ENCODE measurements at places on chromosomes 12 and 14.

- DNase-seq = no peak
These were observed 1.8 kb downstream of the ALX1 start for GRCh38 chr12:85281636-85282312.

DNA sequence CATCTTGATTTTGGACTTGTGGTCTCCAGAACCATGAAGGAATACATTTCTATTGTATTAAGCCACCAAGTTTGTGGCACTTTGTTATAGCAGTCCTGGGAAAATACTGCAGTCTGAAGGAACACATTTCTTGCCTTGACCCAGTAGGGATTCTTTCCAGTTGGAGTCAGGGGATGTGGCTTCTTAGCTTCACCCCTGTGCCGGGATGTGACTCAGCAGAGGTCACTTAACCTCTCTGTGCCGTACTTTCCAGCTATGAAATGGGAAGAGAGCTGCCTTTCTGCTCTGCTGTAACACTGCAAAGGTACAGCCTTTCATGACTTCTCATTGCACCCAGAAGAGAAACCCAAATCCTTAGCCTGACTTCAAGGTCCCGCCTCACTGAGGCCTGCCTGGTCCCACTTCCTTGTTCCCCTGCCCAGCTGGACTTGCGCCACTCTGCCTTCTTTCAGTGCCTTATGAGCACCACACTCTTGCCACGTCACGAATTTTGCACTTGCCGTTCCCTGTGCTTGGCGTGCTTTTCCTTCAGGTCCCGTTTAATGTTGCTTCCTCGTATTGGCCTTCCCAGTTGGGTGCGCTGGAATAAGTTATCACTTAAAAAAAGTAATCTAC is 24.2 kb downstream of the CHST11 start:
- no peak for DNase-seq

DNA sequence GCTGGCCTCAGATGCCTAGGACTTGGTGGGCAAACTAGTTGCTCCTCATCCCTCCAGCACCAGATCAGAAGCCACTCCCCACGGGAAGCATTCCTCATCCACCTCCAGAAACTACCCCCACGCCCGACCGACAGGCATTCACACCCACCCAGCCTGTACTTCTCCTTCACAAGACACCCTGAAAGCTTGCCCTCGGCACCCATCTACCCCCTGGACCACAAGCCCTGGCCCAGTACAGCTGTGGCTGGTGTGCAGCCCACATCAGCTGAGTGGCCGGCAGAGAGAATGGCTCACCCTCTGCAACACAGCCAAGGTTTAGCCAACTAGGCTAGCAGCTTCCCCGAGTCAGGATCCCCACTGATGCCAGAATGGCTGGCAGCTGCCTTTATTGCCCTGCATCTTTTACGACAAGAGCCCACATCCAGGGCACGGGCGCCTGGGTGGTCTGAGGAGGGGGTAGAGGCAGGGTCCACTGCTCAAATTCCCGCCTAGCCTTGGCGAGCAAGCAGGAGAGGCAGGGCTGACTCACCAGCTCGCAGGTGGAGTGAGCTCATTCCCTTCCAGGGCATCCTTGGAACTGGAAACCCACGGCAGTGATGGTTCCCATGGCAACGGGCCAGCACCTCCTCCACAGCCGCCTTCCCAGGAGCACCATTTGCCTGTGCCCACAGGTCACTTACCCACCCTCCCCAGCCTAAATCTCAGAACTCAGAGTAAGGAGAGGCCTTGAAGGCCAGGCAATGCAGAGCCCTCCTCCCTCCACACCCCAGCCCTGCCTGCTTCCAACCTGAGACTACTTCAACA is 17.1 kb downstream of the ACTN1 start:
- no peak for DNase-seq

DNA sequence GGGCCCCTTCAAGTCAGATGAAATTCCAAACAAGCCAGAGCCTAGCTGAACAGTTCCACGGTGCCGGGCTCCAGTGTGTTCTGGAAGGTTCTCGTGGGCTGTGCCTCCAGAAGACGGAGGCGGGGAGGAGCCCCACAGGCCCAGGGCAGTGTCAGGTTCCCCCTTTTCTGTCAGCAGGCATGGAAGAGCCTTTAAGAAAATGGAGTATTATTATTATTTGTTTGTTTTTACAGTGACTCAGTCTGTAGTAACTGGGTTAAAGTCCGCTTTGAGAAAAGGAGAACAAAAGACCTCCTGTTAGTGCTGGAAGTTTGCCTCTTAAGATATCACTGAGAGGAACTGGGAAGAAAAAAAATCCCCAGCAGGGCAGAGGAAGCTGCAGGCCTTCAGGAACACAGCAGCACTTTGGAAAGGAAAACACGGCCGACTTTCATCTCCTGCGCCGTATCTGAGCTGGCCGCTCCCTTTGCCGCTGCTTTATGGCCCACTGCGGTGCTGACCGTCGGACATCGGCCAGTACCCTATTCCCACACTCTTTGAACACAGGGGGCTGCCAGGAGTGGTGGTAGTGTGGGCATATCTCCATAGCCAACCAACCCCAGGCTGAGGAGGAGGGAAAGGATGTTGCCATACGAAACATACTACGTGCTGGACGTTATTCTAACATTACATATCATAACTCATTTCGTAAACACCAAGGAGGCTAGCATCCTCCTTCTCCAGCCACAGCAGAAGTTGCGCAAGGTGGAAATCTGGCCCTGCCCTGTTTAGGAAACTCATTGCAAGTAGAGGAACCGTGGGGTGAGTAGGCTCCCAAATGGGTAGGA is 194.0 kb downstream of the ZFP36L1 start:
- DNase-seq = peak; percentile 35

DNA sequence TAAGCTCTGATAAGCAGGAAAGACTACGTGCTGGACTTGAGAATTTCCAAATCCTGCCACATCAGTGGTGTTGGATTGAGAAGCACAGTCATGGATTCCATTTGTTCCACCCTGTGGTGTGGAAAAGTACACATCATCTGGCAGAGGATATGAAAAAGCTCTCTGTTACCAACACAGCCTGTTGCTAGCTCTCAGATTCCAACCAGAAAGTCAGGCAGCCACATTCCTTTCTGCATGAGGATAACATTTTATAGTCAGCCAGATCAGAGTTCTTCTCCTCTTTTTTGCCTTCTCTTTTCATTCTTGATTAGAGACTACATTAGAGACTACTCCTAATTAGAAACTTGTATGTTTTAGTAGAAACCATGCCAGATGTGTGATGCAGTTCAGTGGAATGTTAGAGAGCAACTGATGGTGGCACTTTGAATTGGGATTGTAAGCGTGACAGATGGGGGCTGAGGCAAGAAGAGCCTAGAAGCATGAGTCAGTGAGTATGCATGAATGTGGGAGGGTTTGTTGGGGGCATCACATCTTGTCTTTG is 61.2 kb upstream of the STXBP6 start:
- no peak for DNase-seq

GRCh38 chr12:59085690-59086089 is 165.4 kb upstream of the LRIG3 start:
- no peak for DNase-seq

- DNase-seq = no peak
These were observed 545.2 kb upstream of the MGAT4C start for GRCh38 chr12:86801439-86801838.

- no peak for DNase-seq
These were observed 138.9 kb upstream of the CCND2 start for GRCh38 chr12:4134448-4135263.
